ENCODE measurements at places on chromosomes 6 and 20.

GRCh38 chr20:38205001-38205400, 39.9 kb upstream of the TGM2 start:
- DNase-seq: no peak

DNA sequence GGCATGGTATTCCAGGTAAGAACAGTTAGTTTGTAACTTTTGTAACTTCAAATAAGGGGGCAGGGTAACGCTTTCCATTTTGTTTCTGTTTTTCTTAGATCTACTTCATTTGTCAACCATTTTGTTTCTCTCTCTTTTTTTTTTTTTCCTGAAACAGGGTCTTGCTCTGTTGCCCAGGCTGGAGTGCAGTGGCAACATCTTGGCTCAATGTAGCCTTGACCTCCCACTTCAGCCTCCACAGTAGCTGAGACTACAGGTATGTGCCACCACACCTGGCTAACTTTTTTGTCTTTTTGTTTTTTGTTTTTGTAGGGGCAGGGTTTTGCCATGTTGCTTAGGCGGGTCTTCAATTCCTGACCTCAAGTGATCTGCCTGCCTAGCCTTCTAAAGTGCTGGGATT, 32.1 kb upstream of the NHSL1 start:
- no peak for DNase-seq

DNA sequence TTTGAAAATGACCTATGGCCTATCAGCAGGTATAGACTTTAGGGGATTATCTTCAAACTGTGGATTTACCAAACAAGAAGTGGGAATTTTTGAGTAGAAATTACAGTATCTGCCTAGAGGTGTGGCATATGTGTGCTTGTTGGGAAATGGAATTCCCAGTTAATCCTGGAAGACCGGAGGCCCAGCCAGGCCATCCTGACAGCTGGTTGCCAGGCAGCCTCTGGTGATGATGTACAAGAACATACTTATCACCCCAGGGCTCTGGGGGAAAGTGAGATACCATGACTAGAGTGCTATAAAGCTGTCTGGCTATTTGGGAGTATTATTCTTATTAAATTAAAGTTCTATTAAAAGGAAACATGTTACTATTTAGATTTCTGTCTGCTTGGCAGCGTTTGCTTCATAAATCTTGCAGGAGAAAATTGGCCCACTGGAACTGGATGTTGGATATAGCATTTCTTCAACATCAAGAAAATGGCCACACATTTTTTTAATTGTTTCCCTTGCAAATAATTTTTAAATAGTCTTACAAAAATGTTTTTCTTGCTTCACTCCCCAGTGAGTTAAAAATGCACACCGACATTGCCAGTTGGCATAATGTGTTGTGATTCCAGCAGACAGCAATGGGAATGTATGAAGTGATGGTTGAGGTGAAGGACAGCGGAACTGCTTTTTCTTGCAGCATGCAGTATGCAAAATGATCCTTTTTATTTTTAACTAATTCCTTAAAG, 187.8 kb downstream of the MYLK4 start:
- DNase-seq: no peak

DNA sequence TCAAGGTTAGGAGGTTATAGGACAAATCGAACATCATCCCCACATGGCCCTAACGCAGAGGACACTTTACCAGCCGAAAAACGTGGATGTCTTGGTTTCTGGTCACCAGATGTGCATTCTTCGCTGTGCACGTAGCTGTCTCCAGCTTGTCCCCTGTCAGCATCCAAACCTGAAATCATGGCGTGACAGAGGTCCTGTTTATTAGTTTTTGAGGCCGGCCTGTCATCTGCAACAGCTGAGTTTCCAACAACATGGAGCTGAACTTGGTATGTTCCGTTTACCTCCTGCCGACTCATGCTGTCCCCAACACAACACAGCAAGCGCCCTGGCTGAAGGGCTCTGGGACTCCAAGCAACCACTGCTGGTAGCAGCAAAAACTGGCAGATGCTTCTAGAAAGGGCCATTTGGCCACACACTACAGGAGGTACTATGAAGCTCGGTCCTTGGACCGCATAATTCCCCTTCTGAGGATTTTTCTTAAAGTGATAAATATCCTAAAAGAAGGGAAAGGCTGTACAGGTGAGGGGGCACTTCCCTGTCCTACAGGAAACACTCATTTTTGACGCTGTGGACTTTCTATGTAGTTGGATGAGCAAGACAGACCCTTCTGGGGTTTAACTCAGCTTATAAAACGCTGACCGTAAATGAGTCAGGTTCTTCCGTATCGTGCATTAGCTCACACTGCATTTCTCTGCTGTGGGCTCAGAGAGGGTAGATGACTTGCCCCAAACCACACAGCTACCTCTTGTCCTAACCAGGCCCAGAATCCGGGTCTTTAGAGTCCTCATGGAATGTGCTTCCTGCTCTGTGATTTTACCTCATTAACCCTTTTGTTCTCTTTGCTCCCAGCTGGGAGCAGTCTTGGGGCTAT, 79.7 kb upstream of the NFATC2 start:
- DNase-seq: no peak

GRCh38 chr20:48550814-48551213, 277.0 kb downstream of the PREX1 start:
- no peak for DNase-seq

- no peak for DNase-seq
These were observed 11.9 kb upstream of the TGM3 start for GRCh38 chr20:2283706-2284423.

DNA sequence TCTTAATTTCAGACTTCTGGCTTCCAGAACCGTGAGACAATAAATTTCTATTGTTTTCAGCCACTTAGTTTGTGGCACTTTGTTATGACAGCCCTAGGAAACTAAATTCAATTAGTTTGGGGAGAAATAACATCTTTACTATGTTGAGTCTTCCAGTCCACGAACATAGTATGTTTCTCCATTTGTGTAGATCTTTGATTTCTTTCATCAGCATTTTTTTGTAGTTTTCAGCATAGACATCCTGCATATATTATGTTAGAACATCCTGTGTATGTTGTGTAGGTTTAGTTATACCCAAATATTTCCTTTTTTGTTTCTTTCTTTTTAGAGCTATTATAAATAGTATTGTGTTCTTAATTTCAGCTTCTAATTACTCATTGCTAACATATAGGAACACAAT, 18.0 kb upstream of the HMGA1 start:
- no peak for DNase-seq

DNA sequence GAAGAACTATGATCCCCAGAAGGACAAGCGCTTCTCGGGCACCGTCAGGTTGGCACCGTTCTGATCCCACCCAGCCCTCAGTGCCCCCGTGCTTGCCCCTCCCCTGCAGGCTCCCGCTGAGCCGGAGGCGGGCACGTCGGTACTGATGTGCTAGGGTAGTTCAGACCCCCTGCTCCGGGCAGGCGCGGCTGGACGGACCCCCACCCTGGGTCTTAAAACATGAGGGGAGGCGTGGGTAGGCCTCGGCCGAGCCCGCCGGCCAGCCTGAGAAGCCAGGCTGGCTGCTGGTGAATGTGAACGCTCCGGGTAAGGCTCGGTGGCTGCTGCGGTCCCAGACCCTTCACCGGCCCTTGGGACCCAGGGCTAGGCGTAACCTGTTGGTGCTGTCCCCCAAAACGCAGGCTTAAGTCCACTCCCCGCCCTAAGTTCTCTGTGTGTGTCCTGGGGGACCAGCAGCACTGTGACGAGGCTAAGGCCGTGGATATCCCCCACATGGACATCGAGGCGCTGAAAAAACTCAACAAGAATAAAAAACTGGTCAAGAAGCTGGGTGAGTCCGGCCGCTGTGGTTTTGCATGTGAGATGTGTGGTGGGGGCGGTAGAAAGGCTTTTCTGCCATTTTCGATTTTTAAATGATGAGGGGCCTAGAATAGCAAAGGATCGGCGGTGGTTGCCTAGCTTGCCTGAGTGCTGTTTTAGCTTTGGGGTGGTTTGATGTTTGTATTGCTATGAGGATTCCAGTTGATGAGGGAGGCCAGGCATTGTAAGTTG, 964 bp downstream of the RPL10A start:
- DNase-seq: no peak

DNA sequence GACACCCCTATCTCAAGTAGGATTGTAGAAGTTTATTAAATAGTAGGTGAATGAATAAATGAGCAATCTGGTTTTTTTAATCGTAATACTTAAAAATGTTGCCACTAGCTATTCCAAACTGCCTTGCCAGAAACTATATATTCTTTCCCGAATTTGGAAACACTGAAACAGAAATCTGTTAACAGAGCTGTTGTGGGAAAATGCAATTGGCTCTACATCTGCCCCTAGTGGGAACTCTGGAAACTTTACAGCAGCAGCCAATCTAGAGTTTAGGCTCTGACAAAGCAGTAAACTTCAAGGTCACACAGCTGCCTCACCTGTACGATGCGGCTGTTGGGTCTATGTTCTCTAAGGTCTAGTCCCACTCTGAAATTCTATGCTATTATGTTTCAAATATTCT, 41.7 kb downstream of the SYNE1 start:
- no peak for DNase-seq

DNA sequence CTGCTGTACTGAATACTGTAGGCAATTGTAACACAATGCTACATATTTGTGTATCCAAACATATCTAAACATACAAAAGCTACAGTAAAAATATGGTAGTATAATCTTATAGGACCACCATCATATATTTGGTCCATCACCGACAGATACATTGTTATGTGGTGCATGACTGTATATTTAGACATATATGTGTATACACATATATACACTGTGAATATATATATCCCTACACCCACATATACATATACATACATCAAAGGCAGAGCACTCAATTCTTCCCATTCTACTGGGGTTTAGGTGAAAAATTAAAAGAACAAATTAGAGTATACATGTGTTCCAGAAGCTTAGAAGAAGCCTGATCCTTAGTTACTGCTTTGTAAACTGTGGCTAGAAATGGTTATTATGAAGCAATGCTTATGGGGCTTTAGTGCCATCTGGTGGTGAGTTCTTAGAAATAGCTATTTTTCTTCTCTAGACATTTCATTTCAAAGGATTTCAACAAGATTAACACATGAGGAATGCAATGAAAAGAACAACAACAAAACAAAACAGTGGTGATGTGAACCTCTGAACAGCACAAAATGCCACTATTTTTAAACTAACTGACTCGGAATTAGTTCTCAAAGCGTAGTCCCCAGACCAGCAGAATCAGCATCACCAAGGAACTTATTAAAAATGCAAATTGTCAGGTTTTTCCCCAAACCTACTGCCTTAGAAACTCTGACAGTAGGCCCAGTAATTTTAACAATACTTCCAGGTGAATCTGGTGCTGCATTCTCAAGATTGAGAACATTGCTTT, 38.0 kb downstream of the PKHD1 start:
- no peak for DNase-seq

DNA sequence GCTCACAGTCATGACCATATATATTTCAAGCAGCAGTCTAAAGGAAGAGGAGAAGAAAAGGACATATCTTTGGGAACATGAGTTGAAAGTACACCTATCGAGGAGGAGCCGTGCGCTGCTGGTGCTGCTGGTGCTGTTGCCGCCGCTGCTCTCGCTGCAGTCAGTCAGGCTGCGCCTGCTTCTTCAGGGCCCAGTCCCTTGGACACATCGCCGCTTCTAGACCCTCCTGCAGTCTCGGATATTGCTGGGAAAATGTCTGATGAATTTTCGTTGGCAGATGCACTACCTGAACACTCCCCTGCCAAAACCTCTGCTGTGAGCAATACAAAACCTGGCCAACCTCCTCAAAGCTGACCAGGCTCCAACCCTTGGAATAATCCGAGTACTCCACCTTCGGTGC, 8.2 kb upstream of the ASCC3 start:
- no peak for DNase-seq

- DNase-seq: no peak
These were observed 84.2 kb downstream of the PREP start for GRCh38 chr6:105318660-105319059.

- DNase-seq: no peak
These were observed 81.5 kb downstream of the CEBPB start for GRCh38 chr20:50272030-50272723.

DNA sequence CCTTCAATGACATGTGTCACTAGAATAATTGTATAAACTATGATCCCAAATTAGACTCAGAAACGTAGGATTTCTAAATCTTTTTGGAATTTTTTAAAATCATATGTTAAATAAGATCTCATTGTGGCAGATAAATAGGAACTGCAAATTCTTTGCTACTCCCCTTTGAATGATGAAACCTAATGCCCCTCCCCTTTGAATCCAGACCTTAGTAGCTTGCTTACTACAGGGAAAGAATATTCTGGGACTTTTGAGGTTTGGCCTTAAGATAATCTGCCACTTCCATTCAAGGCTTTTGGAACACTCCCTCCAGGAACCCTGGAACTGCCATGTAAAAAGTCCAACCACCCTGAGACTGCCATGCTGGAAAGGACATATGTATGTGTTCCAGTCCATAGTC, 7.1 kb downstream of the TDP2 start:
- no peak for DNase-seq

- DNase-seq: no peak
These were observed 74.0 kb downstream of the ADGRB3 start for GRCh38 chr6:68709091-68709490.

- DNase-seq: no peak
These were observed 65.5 kb upstream of the AFDN start for GRCh38 chr6:167760979-167761793.
